Tracheal epithelial cell (primary cell): ENCODE measurements at places on chromosomes 4 and X. TPM values are rescaled to one million over a fixed set of nuclear protein-coding genes. Genes with fewer than 3 reads are reported as not detected.

Gene GUCY1B1
- total RNA-seq: 1.4 and 1.5 TPM in 2 replicates

Gene ZNF630
- 1.2 and 3.0 TPM in 2 replicates for total RNA-seq

Gene HHIP
- 0.96 TPM in 1 of 2 replicates, not detected in the other for total RNA-seq

Gene CLDN34
- total RNA-seq: 0.21 and 0.48 TPM in 2 replicates

Gene GPR173
- total RNA-seq: 0.24 TPM in 1 of 2 replicates, not detected in the other

Gene BRCC3
- total RNA-seq: 10.0 and 10.6 TPM in 2 replicates

Gene TIMM8A
- total RNA-seq: 4.1 and 4.9 TPM in 2 replicates

Gene VCX3A
- not detected in 2 replicates for total RNA-seq

Gene ARHGAP4
- 6.0 and 6.7 TPM in 2 replicates for total RNA-seq
